ENCODE measurements at places on chromosomes 6 and 20.

DNA sequence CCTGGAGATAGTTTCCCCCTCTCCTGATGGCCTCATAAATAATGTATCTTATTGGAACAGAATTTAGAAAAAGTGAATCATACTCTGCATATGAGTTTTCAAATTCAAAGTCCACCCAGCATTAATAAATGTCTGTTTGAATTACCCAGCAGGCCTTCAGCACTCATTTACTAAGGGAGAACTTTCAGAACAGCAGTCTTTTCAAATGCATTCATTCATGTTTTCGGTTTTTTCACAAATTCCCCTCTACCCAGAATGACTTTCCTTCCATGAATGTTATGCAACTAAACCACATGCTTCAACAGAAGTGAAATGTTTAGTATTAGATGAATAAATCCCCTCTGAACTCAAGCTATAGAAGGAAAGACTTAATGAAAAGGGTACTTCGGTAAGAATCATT, 92.4 kb downstream of the RTN4IP1 start:
- DNase-seq = no peak

DNA sequence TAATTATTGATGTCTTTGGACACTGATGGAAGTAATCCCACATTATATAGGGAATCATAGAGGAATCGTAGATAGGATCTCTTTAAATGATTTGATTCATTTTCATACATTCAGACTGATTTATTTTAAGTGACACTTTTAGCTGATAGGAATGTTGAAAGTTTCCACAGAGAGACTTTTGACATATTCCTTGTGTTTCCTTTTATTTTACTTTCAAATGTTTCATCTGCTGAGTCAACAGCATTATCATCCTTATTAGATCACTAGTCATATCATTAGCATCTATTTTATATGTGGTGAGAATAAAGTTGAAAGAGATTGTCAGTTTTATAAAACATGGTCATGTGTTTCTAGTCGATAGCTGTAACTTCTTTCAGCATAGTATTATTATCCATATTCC, 13.4 kb downstream of the DCBLD1 start:
- no peak for DNase-seq

GRCh38 chr6:134478764-134479399, 161.0 kb upstream of the SGK1 start:
- DNase-seq = no peak

- DNase-seq = no peak
These were observed 4.1 kb downstream of the TMEM239 start for GRCh38 chr20:2820084-2820895.
